ENCODE measurements at places on chromosomes 6 and 20.

DNA sequence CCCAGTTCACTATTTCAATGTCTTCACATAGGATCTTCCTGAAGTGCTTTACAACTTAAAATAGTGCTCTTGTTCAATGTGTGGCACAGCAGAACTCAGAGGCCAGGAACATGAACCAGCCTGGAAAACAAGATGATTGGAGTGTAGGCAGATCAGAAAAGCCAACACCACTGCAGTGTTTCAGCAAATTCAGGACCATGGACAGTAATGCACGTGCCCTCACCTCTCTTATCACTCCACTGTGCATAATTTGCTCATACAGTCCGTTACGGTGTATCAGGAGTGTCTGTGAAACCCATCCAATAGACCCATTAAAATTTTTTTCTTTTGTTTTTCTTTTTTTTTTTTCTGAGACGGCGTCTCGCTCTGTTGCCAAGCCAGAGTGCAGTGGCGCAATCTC, 27.6 kb upstream of the HACE1 start:
- DNase-seq: peak; percentile 5

GRCh38 chr6:94751641-94752329, 825.5 kb upstream of the MANEA start:
- no peak for DNase-seq

GRCh38 chr20:3195590-3196237, 8.8 kb downstream of the DDRGK1 start:
- no peak for DNase-seq

GRCh38 chr20:51767867-51768758, at the start of gene ATP9A:
TSS of gene ATP9A (minus strand) at chr20:51768390. CDS start at chr20:51768369, 21 bp downstream.
- DNase-seq: no peak

DNA sequence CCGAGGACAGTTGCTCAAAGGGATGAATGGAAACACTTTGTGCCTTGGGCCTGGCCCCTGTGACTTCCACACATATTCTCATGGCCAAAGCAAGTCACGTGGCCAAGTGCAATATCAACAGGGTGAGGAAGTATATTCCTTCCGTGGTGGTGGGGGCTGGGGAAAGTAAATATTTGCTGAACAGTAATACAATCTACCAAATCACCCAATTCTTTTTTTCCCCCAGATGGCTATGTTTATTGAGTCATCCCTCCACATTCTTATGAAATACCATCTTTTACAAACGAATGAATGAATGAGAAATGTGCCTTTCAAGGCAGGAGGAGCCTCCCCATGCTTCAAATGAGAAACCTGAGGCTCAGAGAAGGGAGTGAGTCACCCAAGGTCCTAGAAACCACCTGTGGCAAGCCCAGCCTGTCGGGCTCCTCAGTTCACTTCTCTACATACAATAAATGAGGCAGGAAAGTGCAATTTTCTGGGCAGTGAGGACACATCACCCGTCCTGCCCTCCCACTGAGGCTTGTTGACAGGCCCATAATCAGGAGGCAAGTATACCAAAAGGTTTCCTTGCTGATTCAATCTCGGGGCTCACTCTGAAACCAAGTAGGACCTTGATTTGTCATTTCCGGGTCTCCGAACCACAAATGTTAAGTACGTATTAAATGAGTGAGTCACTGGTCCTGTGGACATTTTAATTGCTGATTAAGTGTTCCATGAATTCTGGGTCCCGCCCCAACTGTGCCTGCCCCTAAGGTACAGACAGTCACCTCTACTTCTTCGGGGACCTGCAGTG, 25.3 kb upstream of the TOP1 start:
- peak; percentile 92 for DNase-seq

DNA sequence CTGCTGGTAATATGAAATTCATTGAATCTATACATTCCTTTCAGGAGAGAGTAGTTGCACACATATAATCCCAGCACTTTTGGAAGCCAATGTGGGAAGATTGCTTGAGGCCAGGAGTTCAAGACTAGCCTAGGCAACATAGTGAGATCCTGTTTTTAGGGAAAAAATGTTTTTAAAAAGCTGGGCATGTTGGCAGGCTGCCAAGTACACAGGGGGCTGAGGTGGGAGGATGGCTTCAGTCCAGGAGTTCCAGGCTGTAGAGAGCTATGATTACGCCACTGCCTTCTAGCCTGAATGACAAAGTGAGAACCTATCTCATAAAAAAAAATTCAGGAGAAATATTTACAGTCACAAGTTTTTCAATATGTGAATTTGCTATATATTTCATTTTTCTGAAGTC, 71.9 kb downstream of the GRM1 start:
- DNase-seq: no peak

- no peak for DNase-seq
Measured at GRCh38 chr6:168029459-168030217, 32.2 kb downstream of the KIF25 start.

GRCh38 chr20:47243532-47244305, 112.8 kb downstream of the ZMYND8 start:
- no peak for DNase-seq

GRCh38 chr6:10312445-10312844, 102.4 kb downstream of the TFAP2A start:
- no peak for DNase-seq

DNA sequence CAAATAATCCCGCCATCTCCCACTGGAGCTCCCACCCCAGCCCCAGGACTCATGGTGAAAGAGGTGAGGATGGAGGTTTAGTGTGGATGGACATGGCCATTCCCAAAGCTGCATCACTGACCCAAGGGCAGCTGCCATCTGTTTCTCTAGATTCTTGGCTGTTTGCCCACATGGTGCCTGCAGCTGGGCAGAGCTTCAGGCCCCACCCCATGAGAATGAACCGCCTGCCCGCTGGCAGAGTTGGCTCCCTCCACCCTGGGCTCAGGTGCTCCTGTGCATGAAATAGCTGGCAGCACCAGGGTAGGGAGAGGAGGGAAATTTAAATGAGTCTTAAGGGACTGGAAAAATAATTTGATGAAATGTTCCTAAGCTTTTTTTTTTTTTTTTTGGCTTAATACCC, 17.4 kb downstream of the SCML4 start:
- DNase-seq: no peak

DNA sequence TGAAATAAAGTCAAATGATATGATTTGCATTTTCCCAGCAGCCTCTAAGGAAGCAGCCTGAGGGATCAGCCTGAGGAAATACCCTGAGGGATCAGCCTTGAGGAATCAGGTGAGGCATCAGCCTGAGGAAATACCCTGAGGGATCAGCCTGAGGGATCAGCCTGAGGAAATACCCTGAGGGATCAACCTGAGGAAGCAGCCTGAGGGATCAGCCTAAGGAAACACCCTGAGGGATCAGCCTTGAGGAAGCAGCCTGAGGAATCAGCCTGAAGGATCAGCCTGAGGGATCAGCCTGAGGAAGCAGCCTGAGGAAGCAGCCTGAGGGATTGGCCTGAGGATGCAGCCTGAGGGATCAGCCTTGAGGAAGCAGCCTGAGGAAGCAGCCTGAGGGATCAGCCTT, 669.7 kb upstream of the AGPAT4 start:
- no peak for DNase-seq

- no peak for DNase-seq
Measured at GRCh38 chr6:106281088-106281487, 44.5 kb downstream of the ATG5 start.

DNA sequence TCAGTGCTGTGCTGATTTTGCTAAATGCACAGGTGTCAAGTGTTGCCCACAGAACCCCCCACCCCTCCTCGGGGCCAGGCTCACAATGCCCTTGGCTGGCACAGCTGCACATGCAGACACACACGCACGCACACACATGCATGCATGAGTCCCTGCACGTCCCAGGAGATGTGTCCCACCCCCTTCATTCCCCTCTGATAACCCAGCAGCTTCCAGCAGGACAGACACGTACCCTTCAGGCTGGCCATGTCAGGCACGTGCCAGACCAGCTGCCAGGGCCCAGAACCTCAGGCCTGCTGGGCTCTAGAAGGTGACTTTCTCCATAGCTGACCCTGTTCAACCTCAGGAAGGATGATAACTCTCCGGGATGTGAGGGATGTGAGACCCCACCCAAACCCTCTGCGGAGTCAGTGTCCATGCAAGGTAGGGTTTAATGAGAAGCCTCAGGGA, 44.4 kb downstream of the MRPL14 start:
- no peak for DNase-seq

DNA sequence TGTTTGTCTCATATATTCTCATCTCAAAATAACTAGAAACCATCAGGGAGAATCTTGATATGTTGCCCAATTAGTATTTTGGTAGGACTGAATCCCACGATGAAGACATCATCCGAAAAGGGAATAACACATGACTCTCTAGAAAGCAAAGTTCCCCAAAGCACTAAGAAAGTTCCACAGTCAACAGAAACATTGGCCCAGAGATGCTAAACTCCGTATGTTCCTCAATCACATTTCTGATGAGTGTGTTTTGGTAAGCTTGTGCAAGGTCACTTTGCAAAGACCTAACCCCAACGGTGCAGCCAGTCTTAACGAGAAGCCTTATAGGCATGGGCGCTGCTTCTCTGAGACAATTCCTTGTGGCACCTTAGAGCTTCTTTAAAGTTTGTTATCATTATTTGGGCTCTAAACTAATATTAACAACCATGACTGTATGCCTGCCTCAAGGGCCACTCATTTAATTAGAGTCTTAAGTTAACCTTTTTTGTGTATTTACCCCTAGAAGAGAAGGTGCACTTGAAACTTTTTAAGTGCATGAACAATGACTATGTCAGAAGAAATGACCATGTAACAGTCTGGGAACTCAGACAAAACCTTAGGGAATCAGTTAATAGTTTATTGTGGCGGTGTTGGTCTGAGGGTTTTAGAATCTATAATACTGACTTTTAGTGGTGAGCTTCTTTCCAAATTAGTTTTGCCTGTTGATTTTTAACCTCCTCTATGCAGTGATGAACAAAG, 202.0 kb upstream of the RAB32 start:
- DNase-seq: no peak

GRCh38 chr6:72081871-72082270, 195.5 kb downstream of the RIMS1 start:
- no peak for DNase-seq

DNA sequence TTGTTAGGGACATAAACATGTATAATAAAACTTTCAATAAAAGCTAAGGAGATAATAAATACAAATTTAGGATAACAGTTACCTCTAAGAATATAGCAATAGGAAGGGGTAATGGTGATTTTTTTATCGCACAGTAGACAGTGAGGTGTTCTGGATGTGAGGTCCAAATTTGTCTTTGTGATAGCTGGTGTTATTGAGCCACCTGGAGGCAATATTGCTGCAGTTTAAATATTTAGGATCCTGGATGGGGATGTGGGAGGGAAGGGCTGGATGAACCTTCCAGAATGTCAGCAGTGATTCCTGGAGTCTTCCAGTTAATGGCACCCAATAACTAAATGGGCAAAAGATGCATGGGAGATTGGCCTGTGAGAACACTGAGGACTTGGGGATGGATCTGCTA, 13.9 kb downstream of the DEFB123 start:
- DNase-seq: no peak

- no peak for DNase-seq
Measured at GRCh38 chr20:33687993-33688937, 2.1 kb upstream of the E2F1 start.

DNA sequence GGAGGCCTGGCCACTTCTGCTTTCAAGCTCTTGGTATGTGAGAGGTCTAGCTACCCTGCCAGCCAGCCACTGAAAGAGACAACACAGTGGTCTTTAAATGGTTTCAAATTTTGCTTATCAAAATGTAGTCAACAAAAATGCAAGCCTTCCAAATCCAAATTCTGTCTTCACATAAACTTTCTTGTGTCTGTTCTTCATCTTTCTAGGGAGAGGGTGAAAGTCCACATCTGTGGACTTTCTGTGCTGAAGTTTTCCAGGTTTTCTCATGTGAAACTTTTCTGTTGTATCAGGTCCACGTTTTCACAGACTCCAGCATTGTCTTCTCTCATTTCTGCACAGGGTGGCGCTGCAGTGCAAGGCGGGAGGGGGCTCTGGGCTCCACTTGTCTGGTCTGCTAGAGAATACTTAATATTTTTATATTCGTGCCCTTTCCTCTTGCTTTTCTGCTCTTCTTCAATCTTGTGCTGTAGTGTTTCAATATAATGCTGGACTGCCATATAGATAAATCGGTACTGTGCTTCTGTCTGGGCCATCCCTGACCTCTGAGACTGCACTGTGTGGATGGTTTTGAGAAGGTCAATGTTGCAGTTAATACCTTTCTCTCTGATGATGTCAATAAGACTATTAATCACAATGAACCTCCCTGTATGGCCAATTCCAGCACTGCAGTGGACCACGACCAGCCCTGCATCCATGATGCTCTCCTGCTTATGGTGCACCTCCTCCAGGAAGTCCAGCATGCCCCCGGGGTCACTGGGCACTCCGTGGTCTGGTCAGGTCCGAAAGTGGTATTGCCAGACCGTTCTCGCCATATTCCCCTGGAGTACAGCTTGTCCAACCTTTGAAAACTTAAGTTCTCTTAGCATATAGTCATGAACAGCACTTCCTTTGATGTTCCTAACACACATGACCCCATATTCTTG, 161.6 kb upstream of the TNFAIP3 start:
- no peak for DNase-seq

GRCh38 chr20:57998981-57999464, 229.4 kb downstream of the ANKRD60 start:
- DNase-seq: no peak

DNA sequence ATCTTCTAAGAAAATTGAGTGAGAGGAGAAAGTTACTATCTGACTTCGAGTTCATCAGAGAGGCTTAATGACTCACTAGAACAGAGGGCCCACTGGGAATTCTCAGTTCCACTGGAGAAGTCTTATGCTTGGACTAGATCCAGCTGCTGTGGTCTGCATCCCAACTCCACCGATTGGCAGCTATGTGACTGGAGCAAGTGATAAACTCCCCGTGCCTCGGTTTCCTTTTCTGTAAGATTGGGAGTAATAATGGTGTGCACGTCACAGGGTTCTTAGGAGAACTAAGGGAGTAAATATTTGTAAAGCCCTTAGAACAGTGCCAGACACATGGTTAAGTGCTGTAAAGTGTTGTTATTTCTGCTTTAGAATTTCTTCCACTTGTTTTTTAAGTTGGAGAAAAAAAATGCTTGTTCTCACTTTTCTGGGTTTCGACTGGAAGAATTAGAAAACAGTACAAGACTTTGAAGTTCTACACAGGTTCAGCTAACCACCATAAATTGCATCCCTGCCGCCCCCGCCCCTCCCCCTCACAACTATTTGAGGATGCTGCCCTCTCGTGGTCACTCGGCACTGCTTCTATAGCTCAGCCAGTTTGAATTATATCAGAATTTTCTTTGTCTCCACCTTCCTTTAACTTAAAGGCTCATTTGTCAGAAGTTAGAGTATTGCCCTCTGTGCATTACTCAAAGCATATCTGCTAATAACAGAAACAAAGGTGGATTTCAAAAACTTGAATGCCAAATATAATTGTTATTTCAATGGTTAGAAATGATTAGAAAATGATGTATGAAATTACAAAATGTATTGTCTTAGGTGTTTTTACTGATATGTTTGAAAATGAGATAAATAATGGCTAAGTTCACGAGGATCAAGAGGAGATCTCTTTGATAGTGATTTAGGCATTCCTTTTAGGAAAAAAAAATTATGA, 95.0 kb upstream of the IFNGR1 start:
- peak; percentile 74 for DNase-seq

- no peak for DNase-seq
Measured at GRCh38 chr20:25318471-25319240, 70.8 kb downstream of the PYGB start.
